ENCODE measurements at places on chromosomes 7 and 10.

DNA sequence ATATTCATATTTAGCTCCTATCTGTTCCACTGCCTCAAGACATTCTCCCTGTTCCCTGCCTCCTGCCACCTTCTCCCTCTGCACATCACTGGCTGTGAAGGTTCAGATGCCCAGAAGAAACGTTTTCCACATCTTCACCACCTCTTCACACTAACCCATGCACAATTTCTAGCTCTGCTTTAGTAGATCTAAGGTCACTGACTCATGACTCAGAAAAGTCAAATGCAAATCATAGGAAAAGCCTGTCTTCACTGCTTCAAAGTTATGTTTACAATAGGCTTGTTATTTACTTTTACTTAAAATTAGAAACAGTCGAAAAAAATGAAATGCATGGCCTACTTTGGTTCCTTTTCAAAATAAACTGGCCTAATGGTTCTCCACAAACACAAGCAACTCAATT lies 2.5 kb downstream of the SCRN1 start:
- DNase-seq = no peak

GRCh38 chr7:108296911-108297310 lies 159.3 kb downstream of the NRCAM start:
- DNase-seq = no peak

- DNase-seq = no peak
These were observed 312.8 kb upstream of the NFE2L3 start for GRCh38 chr7:25839084-25839769.

DNA sequence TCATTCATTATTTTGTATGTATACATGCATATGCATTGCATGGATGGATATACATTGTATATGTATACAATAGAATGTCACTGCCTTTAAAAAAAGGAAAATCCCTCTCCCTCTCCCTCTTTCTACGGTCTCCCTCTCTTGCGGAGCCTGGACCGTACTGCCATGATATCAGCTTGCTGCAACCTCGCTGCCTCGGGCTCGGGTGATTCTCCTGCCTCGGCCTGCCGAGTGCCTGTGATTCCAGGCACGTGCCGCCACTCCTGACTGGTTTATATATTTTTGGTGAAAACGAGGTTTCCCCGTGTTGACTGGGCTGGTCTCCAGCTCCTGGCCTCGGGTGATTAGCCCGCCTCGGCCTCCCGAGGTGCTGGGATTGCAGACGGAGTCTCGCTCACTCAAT lies 24.4 kb downstream of the IPMK start:
- no peak for DNase-seq

DNA sequence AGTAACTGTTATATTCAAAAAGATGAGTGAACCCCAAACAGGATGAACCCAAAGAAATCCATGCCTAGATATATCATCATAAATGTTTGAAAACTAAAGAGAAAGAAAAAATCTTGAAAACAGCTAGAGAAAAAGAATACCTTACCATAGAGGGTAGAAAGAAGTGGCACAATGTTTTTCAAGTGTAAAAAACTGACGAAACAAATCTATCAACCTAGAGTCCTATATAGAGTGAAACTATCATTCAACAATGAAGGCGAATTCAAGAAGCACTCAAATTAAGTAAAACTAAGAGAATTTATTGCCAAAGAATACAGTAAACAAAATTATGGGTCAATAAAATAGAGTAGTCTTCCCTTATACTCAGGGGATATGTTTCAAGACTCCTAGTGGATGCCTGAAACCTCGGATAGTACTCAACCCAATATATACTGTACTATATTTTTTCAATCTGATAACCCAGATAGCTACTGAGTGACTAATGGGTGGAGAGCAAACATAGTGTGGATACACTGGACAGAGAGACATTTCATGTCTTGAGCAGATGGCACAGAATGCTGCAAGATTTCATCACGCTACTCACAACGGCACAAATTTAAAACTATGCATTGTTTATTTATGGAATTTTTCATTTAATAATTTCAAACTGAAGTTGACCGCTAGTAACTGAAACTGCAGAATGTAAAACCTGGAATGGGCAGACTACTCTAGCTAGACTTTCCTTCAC lies 52.6 kb upstream of the TMEM106B start:
- DNase-seq = no peak

GRCh38 chr7:87475359-87476178 lies at the start of gene ABCB4:
Gene ABCB4, minus strand, starts transcription at chr7:87475680. Its CDS starts 215 bp downstream, at chr7:87475465.
- no peak for DNase-seq

GRCh38 chr7:146658604-146659003 lies 542.0 kb downstream of the CNTNAP2 start:
- DNase-seq = no peak

GRCh38 chr10:12638781-12639180 lies 289.4 kb downstream of the CAMK1D start:
- DNase-seq = no peak

DNA sequence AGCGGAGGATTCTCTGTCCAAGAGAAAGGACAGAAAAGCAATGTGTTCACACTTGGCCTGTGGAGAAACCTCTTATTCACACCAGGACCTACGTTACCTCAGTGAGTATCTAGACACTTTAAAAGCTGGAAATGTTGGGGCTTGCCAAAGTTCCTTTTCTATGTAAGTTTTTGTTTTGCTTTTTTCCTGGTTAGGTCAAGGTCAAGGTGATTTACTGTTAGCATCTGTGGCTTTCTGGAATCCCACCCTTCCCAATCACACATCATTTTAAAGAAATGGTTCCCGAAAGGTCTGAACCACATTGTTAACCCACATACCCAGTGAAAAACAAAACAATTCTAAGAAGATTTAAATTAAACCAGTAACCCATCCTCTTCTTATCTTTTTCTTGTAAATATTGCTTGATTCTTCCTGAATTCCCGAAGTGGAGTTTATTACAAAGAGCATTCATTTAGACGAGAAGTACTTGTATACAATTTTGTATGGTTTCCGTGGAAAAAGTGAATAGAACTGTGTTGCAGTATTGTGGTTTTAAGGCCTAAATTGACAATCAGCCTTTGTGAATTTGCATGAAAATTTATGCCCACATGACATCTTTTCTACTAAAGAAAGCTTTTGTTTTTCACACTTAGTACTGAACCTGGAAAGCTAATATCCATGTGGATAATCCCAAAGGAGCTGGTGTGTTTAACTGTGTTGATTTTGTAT lies 827.0 kb upstream of the IGFBP3 start:
- DNase-seq = no peak

DNA sequence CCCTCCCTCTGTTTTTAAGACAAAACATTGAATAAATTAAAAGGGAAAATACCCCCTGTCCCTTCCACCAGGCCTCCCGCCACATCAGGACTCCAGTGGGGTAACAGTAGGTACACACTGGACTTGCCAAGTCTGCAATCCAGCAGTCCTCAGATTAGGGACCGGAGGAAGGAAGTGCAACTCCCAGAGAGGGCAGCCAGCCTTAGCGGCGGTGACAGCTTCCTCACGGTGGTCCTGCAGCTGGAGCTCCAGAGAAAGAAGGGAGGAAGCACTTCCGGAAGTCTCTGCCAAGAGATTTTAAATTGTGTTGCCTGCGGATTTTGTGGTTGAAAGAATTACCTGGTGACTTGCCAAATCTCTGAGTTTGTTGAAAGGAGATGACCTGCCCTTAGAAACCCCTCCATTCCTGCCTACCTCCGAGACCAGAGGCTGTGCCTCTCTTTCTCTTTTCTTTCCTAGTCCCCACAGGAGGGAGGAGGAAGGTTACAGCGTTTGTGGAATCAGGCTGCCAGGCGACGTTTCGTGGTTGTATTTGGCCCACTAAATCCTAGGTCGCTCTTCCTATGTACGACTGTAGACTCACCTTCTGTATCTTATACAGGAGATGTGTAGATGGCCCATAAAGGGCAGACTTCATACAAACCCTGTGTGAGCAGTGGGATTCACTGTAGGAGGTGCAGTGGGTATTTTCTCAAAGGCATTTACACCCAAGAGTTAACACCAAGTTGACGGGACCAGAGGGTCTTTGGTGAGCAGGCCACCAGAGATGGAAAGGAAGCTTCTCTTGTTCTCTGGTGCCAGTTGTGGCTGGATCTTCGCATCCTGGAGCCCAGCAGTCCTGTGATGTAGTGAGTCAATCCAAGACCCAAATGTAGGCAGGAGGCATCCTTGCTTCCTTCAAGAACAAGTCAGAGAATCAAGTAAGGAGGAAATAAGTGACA lies 77.9 kb downstream of the INSIG1 start:
- DNase-seq = no peak

DNA sequence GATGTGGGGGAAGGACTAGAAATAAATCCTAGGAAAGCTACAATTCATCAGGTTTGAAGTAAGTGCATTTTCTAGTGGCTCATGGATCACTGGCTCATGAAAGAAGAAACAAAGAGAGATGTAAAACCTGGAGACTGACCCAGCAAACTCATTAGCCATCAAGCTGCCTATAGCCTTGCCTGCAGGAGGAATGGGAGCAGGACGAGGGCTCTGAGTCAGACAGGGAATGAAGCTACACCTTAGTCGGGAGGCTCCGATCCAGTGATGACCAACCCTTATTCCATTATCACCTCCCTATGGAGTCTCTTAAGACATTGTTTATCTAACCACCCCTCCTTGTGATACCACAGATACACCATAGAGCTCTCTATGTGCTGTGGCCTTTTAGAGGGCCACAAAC lies 112.5 kb upstream of the WDR11 start:
- DNase-seq = no peak

DNA sequence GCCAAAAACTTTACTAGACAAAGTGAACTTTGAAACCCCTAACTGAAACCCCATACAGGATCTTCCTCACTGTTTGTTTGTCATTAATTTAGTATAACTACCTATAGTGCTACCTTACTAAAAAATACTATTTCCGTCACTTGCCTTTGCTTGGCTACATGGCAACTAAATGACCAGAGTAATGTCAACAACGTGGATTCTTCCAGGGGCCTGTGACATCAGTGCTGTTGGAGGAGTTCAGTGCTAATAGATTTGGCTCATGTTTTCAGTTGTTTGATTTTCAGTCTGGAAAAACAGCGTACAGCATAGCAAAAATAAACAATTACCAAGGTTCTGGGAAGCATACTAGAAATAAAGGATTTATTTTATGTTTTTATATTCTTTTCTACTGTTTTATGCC lies 3.0 kb upstream of the ASB15 start:
- DNase-seq = no peak

DNA sequence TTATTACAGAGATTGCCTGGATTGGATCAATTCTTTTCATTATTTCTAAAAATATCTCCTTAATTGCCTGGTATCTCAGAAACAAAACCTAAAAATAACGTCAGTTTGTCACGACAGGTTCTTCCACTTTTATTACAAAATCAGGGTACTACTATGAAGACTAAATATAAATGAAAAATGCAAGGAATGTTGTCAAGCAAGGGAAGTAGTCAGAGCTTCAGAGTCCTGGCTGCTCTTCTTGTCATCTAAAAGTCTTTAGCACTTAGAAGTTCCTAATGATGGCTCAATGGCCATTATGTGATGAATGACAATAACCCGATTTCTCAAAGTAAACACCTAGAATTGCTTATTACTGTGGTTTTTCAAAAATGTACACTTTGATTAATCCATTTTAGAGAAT lies 192.2 kb downstream of the SEMA3A start:
- no peak for DNase-seq

- DNase-seq = no peak
These were observed 41.6 kb upstream of the SDHAF3 start for GRCh38 chr7:97075928-97076327.

DNA sequence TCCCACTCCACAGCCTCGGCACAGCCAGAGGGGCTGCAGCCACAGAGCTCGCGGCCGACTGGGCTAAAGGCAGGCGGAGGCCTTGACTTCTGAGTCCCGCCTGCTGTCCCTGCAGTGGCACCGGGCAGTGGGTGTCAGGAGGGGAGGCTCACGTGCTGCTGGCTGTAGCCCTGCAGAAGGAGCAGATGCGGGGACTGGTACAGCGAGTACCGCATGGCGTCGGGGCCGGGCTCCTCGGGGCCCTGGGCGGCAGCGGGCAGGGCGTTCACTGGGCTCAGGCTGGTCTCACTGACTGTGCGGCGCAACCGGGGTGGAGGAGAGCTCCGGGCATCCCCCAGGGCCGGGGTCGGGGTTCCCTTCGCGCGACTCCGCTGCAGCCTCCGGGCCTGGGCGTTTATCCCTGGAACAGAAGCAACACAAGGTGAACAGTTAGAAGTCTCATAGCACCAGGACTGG lies 25.6 kb downstream of the PAPOLB start:
- no peak for DNase-seq

Measured in neuronal stem cell (in vitro differentiated cells).